ENCODE measurements at places on chromosomes 4 and X.

GRCh38 chr4:75940692-75941253 lies at the start of gene NAAA:
Gene NAAA, minus strand, starts transcription at chr4:75941013. Its CDS starts 64 bp downstream, at chr4:75940949.
- DNase-seq, result peak; percentile 9

- no peak for DNase-seq
These were observed 1049.7 kb downstream of the FAT4 start for GRCh38 chr4:126364311-126364911.

DNA sequence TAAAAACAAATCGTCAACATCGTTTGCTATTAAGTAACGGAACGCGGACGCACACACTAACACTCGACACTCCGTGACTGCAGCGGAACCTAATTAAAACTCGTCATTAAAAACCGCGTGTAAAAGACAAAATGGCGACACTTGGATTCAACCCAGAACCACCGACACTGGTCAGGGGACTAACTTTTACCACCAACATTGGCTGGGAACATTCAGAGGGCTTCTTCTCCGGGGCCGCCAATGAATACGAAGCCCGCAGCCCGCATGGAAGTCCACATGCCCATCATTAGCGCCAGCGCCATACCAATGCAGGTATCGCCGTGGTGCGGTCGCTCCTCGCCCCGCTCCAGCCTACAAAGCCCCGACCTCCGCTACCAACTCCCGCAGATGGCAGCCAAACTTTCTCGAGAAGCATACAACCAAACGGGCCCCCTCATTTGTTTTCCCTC lies 498 bp downstream of the RBMX start:
- no peak for DNase-seq

GRCh38 chr4:111839141-111839540 lies 306.1 kb upstream of the FAM241A start:
- DNase-seq, result no peak

- DNase-seq, result no peak
These were observed 77.6 kb downstream of the CCKAR start for GRCh38 chr4:26412381-26413372.

DNA sequence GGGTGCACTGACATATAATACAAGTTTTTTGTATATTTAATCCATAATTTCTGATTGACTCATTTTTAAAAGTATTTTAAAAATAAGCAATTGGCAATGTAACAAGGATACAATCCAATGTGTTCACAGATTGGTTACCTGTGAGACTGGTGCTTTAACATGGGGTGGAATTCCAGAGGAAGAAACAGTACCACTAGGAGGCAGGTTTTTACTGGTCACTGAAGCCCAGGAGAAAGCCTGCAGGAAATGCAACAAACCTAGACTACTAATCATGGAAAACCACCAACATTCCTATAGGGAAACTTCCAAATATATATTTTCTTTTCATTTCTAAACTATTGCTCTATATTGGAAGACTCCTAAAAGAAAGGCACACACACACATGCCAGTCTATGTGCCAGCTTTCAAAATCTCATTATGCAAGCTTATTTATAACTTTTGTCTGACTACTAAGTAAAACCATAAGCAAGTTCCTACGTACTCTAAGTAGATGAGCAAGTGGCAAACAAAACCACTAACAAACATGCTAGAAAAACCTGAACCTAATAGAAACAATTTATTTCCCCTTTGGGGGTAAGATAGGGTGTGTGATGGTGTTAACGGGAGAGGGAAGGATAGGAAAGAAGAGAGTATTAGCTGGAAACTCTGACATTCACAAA lies 19.2 kb downstream of the G3BP2 start:
- no peak for DNase-seq

DNA sequence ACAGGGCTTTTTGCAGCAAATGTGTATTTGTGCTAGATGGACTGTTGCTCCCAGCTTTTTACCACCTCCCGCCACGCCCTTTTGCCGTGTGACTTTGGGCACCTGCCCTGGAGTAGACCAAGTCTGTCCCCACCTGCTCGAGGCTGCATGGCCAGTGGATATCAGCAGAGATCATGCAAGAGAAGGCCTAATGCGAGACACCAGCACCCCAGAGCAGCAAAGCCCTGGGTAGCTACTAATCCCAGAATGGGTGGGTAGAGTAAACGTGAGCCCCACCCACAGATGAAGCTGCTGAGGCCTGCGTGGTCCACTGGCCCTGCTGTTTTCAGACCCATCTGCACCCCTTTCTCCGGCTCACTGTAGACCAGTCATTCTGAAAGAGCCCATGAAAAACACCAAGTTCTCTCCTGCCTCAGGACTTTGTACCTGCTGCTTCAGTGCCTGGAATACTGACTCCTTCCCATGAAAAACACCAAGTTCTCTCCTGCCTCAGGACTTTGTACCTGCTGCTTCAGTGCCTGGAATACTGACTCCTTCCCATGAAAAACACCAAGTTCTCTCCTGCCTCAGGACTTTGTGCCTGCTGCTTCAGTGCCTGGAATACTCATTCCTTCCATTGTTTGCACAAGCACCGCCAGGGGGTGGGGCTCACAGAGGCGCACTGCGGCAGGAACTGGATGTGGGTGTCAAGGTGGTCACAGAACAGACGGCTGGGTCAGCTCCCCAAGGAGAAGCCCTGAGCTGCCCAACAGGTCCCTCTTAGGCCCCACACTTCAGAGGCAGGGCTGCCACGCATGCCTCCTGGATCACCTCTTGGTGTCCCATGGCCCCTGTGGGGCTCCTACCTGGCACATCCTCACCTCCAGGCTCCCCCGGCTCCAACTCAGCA lies 5.1 kb upstream of the TNIP2 start:
- DNase-seq, result no peak

DNA sequence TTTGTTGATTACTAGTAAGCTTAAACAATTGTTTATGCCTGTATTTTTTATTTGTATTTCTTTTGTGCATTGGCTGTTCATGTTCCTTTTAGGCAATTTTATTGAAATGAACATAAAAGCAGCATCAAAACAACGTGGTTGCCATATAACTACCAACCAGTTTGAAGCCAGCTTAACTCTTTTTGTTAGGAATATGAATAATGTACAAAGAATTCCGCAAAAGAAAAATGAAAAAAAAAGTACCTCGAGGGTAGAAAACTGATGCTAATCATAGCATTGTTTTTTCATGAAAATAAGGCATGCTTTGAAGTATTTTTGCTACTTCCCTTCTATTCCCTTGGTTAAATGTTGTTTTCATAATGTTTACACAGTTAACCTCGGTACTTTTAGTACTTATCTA lies 1024.0 kb upstream of the SLIT2 start:
- no peak for DNase-seq

GRCh38 chr4:176618138-176618537 lies 174.6 kb downstream of the VEGFC start:
- DNase-seq, result no peak

DNA sequence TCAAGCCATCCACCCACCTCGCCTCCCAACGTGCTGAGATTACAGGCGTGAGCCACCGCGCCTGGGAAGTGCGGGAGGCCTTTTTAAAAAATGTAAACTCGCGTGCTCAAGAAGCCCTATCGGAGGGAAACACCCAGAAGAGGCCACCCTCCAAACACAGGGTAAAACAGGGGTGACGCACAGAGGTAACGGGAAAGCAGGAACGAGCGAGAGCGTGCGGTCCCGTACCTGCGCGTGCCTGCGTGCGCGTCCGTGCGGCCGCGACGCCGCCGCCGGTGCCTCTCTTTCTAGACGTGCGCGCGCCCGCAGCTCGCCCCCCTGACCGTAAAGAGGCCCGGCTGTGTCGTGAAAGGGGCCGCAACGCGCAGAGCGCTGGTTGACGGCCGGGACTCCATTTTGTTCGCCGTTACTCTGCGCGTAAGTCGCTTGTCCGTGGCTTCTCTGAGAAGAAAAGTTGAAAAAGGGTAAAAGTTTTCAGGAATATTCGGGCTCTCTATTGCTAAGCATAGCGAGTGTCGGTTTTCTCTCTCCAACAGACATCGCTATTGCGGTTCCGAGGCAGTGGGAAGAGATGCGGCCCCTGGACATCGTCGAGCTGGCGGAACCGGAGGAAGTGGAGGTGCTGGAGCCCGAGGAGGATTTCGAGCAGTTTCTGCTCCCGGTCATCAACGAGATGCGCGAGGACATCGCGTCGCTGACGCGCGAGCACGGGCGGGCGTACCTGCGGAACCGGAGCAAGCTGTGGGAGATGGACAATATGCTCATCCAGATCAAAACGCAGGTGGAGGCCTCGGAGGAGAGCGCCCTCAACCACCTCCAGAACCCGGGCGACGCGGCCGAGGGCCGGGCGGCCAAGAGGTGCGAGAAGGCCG lies at the start of gene MRFAP1:
Gene MRFAP1, plus strand, starts transcription at position 394 of the 872 bp plus-strand sequence. Its CDS starts 178 bp downstream, at position 572.
- peak; percentile 75 for DNase-seq

GRCh38 chrX:130539721-130540321 lies 138.0 kb downstream of the RBMX2 start:
- DNase-seq, result peak; percentile 3

DNA sequence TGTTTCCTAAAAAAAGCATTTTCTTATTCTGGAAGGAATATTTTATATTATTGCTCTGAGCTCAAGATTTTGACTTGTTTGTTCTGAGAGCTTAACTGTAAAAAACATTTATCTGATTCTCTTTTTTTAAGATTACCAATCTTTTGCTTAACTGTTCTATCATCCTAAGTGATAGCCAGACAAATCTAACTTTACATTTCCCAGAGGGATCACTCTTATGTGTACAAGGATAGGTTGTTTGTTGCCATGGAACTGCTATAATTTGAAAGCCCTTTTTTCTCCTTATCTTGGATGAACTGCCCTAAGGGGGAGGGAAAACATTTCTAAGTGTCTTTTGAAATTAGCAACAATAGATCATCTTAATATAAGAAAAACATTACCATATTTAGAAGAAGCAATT lies 494.7 kb downstream of the TRAM1L1 start:
- no peak for DNase-seq

DNA sequence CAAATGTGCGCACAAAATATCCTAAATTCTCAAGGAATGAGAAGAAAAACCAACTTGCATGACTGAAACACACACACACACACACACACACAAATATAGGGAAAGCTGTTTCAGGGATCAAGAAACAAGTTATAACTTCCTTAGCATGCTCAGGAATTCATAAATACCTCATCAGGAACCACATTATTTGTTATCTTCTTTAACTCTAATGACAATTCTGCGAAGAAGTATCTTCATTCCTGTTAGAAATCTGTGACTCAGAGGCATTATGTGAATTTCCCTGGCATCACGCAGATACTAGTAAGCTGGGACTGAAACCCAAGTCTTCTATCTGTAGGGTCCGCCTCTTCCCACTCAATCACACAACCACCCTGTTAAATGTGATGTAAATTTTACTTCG lies 30.3 kb downstream of the TMPRSS11A start:
- no peak for DNase-seq

DNA sequence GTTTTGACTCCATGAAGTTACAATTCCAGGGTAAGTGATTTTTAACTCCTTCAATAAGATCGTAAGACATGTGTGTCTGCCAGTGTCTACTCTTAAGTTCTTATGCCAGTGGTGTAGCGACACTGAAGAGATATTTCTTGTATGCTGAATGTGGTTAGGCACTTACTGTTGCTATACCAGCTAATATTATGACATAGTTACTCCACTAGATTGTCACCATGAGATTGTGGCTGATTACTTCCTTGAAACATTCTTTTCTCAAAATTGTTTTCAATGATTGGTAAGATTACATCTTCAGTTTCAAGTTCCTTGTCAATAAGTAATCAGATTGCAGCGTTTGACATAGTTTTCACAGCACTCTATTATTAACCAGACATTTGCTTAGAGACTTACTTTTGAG lies 60.6 kb upstream of the PAGE5 start:
- DNase-seq, result no peak

DNA sequence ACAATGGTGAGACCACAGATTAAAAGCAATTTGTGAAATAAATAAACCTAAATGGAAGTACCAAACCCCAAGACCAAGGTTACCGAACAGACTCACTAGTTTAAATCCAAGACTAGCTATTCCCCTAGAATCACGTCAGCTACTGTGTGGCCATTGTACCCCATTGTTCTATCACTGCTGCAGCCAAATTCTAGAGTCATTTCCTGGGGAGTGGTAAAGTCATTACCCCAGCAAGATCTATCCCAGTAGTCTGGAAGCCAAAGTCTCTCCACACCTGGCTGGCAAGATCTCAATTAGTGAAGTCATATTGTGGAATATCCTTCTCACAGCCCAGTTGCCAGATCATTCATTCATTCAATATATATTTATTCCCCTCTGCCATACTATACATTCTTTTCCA lies 67.5 kb downstream of the PHOX2B start:
- no peak for DNase-seq

- no peak for DNase-seq
These were observed 58.3 kb downstream of the PDHA2 start for GRCh38 chr4:95898226-95898625.

- no peak for DNase-seq
These were observed 121.0 kb downstream of the KCNIP4 start for GRCh38 chr4:21827575-21827974.

GRCh38 chr4:54256491-54257486 lies 27.7 kb downstream of the PDGFRA start:
- no peak for DNase-seq

- DNase-seq, result no peak
These were observed 108.0 kb upstream of the LEF1 start for GRCh38 chr4:108276690-108277089.

- DNase-seq, result no peak
These were observed 298.4 kb downstream of the RAPGEF2 start for GRCh38 chr4:159401226-159401712.

DNA sequence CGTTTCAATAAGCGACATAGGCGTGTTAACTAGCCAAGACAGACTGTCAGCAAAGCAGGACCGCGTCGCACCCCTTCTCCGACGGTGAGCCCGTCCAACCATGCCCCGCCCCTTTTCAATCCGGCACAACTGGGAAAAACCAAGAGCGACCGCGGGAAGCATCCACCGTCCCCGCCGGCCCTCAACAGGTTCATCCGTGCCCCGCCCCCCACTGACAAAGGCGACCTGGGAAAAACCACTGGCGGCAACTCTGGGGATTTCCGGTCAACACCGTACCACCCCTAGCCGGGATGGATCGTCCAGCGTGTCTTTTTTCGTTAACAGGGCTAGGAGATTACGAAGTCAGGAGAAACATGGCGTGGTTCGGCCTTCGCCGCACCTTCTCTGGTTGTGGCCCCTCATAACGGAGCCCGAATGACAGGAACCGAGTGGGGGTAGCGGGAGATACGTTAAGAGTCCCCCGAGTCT lies 377 bp downstream of the TIMM17B start:
- no peak for DNase-seq

DNA sequence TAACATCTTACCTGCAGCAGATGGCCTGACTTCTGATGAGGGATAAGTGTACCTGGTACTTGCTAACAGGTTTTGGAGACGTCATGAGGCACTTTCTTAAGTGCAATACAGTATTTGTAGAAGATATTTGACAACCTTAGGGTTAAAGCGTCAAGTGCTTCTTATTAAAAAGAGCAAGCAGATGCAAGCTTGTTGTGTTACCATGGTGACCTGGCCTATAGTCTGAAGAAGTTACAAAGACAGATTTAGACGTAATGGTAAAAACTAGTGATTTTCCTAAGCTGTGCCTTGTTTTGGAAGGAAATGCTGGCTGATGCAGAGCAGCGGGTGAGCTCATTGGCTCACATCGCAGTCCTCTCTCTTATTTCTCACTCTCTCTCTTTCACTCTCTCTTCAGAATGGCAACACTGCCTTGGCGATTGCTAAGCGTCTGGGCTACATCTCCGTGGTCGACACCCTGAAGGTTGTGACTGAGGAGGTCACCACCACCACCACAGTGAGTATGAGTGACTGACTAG lies 243.6 kb downstream of the ANK2 start:
- no peak for DNase-seq
